ENCODE measurements at places on chromosomes 7 and 10.

GRCh38 chr7:6252748-6253147 lies 19.7 kb downstream of the CYTH3 start:
- no peak for DNase-seq

GRCh38 chr10:88386204-88386788 lies 196.8 kb downstream of the RNLS start:
- no peak for DNase-seq

DNA sequence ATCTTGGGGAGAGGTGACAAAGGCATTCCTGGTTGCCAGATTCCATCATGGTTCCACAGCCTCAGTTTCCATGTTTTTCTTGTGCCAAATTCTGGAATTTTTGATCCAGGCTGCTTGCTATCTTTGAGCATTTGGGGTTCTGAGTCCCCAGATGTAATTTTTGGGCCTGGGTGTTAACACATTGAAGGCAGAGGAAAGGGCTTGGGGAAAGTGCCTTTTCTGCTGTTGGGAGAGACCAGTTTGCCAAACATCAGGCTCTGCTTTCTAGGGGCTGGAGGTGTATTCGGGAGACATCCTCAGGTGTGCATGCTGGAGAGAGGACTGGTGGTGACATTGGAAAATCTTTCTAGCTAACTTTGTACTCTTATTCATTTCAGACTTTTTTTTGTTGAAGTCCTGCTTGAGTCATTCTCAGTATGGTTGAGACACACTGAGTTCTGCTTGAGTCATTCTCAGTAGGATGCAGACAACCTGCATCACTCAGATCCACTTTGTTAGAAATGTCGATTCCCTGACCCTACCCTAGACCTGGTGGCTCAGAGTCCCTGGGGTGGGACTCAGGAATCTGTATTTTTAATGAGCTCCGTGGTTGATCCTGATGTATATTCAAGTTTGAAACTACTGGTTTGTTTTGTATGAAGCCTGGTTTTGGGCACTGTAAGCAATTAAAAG lies 101.0 kb downstream of the LRMDA start:
- no peak for DNase-seq

- no peak for DNase-seq
Measured at GRCh38 chr7:157579425-157579824, 242.6 kb downstream of the DNAJB6 start.

- peak; percentile 33 for DNase-seq
Measured at GRCh38 chr7:108824840-108825580, 255.3 kb downstream of the DNAJB9 start.

GRCh38 chr7:99943641-99944496 lies 14.4 kb upstream of the GJC3 start:
- no peak for DNase-seq

GRCh38 chr10:97200616-97201015 lies 14.9 kb upstream of the SLIT1 start:
- DNase-seq = no peak

DNA sequence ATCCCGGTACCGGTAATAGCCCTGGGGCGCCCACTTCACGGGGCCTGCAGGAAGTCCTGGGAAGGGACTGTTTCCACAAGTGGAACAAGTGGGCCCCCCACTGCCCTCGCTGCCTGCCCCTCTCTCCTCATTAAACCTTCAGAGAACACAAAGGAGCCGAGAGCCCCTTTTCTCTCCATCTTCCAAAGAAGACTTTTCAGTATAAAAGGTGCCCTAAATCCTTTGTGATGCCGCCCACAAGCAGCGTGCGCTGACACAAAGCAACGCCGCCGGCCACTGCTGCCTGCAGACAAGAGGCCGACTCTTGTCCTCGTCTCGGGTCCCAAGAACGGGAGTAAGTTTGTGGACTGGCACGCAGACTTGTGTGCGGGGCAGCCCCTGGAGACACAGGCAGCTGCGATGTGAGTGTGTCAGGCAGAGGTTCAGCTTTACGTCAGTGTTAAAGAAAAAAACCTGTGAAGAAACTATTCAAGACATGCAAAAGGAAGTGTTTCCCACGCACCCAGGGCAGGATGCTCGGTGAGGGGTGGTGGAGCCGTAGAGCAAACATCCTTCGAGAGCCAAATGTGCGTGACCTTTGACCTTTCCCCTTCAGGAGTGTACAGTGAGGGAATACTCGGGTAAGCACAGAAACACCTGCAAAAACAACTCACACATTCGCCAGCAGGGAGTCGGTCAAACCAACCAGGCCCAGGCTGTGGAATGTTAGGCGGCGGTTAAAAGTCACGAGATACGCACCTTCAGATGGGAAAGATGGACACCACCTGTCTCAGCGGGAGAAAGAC lies 118.2 kb downstream of the VIPR2 start:
- no peak for DNase-seq

- no peak for DNase-seq
Measured at GRCh38 chr7:47600199-47601118, 18.5 kb upstream of the TNS3 start.

GRCh38 chr10:100148353-100149211 lies 37.2 kb downstream of the ERLIN1 start:
- DNase-seq = no peak

DNA sequence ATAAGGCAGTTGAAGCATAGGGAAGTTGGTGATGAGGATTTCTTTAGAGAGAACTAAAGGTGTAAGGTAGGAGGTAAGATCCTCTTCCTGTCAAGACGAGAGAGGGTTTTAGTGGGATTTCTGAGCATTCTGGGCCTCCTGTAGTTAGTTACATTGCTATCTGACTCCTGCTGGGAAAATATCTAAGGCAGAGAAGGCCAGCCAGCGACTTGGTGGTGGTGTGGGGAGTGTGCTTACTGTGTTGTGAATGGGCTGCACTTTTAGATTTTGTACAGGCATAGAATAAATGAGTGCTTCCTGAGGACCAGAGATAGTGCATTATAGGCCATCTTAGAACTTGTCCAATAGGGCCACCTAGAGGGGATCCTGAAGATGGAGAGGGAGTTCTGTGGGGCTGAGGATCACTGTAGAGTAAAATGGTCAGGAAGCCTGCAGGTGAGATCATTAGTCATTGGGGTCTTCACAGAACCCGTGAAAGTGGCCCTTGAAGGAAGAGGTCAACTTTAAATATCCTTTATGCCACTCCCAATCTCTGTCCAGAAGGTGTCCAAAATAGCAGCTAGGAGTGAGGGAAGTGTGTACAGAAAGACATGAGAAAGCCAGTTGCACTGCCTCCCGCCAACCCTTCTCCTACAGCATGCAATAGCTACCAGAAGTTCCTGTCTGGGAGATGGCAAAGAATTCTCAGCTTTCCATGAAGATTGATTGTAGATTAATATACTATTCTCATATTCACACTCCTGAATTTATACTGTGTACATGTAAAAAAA lies 266.6 kb downstream of the POLR1F start:
- peak; percentile 12 for DNase-seq

DNA sequence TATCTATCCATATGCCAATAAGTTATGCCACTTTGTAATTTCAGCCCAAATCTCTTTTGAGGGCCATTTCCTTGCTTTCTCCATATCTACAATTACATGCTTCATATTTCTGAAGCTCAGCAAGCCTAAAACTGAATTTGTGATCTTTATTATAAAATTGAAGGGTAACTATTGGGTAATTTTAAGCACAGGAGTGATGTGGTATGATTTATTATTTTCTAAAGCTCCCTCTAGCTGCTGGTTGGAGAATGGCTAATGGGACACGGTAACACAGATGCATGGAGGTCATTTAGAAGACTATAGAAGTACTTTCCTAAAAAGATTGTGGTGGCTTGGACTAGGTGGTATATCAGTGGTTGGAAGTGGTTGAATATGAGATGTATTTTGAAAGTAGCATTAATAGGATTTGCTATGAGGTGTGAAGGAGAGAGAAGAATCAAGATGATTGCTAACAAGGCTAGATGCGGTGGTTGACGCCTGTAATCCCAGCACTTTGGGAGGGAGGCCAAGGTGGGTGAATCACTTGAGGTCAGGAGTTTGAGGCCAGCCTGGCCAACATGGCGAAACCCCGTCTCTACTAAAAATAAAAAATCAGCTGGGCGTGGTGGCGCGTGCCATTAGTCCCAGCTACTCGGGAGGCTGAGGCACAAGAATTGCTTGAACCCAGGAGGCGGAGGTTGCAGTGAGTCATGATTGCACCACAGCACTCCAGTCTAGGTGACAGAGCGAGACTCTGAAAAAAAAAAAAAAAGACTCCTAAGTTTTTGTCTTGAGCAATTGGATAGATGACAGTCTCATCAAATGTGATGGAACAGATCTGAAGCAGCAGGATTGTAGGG lies 13.9 kb downstream of the KLHDC10 start:
- DNase-seq = no peak

- no peak for DNase-seq
Measured at GRCh38 chr10:115762029-115762428, 511.0 kb downstream of the GFRA1 start.

- DNase-seq = peak; percentile 2
Measured at GRCh38 chr7:117248829-117249228, 74.0 kb downstream of the WNT2 start.

DNA sequence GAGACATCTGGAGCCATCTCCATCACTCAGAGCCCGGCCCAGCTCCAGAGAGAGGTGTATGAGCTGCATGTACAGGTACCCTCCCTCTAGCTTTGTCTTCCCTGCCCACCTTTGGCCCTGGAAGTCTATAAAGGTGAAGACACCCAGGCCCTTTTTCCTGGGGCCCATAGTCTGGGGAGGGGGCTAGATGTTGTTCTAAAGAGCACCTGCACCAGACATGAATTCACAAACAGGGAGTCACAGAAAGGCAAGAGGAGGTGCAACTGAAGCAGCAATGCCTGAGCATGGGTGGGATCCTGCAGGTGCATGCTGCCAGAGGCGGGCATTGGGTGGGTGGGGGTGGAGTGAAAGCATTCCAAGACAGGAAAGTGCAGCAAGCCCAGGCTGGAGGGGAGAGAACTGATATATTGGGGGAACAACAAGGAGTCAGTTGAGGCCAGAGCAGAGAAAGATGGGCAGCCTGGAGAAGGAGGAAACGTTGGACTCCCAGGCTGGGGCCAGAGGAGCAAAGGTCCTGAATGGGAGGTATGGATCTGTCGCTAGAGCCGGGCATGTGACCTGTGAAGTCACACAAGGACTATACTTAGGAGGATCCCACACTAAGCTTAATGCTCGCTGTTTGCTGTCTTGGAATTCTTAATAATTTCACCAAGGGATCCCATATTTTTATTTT lies 11.7 kb downstream of the CDHR1 start:
- DNase-seq = no peak

- DNase-seq = no peak
Measured at GRCh38 chr10:80684259-80684658, 146.6 kb downstream of the SH2D4B start.

- no peak for DNase-seq
Measured at GRCh38 chr7:101747879-101748345, 69.5 kb upstream of the CUX1 start.

GRCh38 chr10:27911011-27911410 lies 87.9 kb downstream of the ODAD2 start:
- no peak for DNase-seq

DNA sequence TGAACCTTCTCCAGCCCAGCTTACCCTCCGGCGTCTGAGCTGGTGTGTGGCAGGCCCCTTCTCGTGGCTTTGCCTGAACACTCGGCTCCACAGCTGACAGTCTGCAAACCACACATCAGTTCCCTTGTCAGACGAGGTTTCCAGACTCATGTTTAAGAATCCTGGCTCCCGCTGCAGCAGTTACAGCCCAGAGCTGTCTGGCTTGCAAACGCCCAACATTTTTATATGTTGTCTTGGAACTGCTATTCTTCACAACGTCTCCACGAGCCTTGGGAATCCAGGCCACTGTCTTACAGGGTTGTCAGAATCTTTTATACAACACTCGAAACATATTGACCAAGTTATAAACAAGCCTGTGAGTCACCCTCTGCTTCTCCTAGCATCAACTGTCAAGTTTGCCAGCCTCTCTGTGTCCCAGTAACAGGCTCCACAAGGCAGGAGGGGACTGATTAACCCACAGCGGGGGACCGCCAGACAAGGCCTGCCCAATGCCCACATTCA lies 68.1 kb downstream of the TNS3 start:
- DNase-seq = no peak

GRCh38 chr10:97593421-97593820 lies 3.9 kb downstream of the C10orf62 start:
- DNase-seq = no peak

DNA sequence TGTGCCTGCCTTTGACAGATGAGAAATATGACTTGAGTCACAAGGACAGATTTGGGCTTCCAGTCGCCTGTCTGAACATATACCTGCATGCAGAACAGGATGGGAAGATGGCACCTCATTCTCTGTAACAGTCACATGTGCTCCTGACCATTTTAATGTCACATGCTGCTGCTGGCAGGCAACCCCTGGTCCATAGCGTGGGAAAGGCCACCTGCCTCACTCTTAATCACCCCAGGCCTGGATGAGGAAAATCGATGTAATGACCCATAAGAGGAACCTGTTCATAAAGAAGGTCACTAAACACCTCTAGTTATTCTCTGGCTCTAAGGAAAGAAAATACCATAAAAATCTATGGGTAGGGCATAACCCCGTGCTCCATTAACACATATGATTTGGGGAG lies 110.2 kb downstream of the GFRA1 start:
- DNase-seq = no peak

DNA sequence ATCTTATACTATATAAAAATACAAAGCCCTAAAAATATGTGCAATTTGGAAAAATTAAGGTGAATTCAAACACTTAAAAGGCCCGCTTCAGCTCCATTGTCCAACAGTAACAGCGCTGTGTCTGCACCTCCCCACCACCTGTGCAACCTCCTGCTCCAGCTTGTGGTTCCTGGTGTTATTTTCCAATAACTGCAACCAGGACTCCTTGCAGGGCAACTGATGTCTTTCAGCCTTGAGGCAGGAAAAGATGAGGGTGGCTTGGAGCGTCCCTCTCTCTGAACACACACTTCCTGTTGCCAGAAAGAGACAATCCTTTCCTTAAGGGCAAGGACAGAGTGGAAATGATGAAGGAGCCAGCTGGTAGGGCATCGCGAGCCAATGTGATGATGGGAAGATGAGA lies 336.0 kb downstream of the GLRX3 start:
- no peak for DNase-seq

GRCh38 chr7:763762-764161 lies 36.7 kb upstream of the PRKAR1B start:
- no peak for DNase-seq

- peak; percentile 74 for DNase-seq
Measured at GRCh38 chr10:101485681-101486554, 102.1 kb downstream of the POLL start.

DNA sequence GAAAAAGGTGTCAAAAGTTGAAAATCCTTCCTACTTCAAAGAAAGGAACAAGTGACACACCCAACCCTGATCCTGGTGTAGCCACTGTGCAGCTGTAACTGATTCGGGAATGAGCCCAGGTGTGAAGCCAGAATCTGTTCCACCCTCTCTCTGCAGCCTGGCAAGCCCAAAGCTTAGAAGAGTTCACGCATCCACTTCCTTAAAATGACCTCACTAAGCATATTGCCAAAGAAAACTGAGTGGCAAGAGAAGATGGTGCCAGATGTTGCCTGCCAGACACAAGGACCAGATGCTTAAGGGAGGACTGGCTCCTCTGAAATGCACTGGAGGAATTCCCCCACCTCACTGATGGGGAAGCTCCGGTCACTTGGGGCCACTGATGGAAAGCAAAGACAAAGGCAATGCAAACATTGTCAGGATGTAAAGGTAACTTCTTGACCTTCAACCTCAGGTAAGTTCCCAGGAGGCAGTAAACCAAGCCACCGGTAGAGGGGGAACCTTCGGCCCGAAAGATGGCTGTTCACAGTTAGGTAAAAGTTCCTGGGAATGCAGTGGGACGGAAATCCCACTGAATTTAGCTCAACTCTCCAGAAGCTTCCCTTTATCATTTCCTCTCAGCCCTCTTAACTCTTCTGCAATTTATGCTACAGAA lies 554.9 kb downstream of the KCNMA1 start:
- DNase-seq = no peak
